ENCODE measurements at places on chromosomes 6 and 20.

GRCh38 chr20:60561052-60561451 lies 602.8 kb downstream of the CDH26 start:
- no peak for DNase-seq

- DNase-seq, result no peak
Observed at GRCh38 chr6:80331522-80331921, 225.1 kb downstream of the BCKDHB start.

GRCh38 chr6:66190858-66191257 lies 483.8 kb upstream of the EYS start:
- no peak for DNase-seq

GRCh38 chr20:4160761-4161305 lies 145.5 kb upstream of the RNF24 start:
- no peak for DNase-seq

DNA sequence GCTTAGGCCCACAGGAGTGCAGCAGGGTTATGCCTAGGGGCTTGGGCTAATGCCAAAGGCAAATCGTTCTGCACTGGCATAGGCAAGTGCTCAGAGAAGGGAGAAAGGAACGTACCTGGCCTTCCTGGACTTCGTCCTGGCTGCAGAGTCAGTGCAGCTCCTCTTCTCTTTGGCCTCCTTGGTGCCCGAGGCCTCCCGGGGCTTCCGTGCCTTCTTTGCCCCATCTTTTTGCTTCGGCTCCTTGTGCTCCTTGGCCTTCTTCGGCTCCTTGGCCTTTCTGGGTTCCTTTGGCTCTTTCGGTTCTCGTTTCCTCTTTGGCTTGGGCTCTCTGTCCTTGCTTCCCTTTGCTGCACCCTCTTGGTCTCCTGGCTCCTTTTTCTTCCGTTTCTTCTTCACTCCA lies 85.2 kb downstream of the CHD6 start:
- no peak for DNase-seq

- DNase-seq, result no peak
Observed at GRCh38 chr20:37437676-37438075, 83.4 kb upstream of the NNAT start.

DNA sequence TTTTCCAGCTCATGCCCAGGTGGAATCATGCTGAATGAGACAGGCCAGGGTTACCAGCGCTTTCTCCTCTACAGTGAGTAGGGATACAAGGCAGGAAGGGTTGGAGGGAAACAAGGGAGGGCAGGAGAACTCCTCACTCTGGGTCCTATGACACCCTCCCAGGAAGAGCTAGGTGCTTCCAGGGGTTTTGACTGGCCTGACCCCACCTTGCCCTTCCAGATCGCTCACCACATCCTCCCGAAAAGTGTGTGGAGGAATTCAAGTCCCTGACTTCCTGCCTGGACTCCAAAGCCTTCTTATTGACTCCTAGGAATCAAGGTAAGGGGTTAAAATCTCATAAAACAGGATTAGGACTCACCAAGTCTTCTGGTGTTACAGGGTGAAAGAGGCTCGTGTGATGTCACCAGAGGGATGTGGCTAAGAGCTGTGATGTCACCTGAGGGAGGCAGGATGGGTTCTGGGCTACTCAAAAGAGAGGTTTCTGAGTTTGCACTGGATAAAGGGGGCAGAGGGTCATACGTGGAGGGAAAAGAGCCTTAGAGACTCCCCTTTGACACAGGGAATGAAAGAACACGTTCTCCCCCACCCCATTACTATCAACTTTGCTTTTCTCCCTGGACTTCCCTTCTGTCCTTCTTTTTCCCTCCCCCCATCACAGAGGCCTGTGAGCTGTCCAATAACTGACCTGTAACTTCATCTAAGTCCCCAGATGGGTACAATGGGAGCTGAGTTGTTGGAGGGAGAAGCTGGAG lies 1.9 kb downstream of the APOM start:
- DNase-seq, result no peak

DNA sequence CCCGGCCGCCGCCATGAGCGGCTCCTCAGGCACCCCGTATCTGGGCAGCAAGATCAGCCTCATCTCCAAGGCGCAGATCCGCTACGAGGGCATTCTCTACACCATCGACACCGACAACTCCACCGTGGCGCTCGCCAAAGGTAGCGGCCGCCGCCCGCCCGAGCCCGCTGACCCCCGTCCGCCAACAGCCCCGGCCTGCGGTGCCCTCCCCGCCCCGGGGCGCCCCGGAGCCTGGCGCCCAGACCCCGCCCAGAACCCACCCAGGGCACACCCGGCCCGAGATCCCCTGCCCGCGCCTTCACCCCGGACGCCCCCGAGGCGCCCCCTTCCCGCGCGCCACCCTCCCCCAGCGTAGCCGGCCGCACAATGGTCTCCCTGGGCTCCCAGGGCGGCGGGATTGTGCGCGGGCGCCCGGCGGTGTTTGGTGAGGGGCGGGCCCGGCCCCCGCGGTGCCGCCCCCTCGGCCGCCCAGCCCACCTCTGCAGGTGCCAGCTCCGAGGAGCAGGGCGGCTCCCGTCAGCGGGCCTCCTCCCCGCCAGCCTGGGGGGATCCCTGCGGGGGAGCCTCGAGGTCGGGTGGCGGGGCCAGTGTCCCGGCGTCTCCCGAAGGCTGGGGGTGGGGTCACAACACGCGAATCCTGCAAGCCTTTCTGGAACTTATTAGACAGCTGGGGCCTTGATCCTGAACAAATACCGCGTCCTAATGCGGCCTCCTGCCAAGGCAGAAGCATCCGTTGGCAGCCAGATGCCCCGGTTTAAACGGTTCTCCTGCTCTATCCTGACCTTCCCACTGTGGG lies 577 bp downstream of the LSM14B start:
- peak; percentile 26 for DNase-seq

- DNase-seq, result no peak
Observed at GRCh38 chr6:141153563-141153962, 979.2 kb upstream of the GJE1 start.

GRCh38 chr6:49300443-49300842 lies 162.6 kb downstream of the MMUT start:
- no peak for DNase-seq
